Ecto neural progenitor cell (in vitro differentiated cells): ENCODE measurements at places on chromosomes 6 and 20.

GRCh38 chr6:11262242-11262641 is 29.8 kb upstream of the NEDD9 start:
- DNase-seq, result no peak

GRCh38 chr6:89199579-89199978 is 17.6 kb downstream of the GABRR1 start:
- no peak for DNase-seq

DNA sequence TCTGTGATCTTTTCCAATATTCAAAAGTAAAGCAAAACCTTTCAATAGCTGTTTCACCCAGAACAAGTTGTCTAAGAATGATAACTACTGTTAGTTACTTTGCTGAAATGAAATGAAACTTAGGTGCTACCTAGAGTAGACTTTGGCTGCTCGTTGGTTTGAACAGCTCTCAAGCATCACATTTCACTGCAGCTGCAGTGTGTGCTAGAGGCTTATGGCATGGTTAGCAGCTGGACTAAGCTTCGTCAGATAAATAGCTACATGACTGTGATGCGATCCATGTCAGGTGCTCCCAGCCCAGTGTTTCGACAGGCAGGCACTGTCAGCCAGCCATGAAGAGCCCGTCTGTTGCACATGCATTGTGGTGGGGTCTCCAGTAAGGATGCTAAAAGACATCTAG is 201.1 kb downstream of the TFAP2B start:
- no peak for DNase-seq

DNA sequence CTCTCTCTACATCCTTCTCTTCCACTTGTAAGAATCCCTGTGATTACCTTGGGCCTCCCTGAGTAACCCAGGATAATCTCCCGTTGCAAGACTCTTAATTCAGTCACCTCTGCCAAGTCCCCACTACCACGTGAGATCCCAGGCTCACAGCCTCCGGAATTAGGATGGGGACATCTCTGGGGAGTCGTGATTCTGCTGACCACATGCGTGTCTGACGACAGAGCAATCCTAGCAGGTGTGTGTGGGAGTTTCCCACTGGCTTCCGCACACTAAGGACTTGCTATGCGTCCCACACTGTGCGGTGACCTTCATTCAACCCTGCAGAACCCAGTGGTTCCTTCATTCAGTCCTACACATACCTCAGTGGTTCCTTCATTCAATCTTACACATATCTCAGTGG is 11.9 kb downstream of the CDH4 start:
- DNase-seq, result no peak

DNA sequence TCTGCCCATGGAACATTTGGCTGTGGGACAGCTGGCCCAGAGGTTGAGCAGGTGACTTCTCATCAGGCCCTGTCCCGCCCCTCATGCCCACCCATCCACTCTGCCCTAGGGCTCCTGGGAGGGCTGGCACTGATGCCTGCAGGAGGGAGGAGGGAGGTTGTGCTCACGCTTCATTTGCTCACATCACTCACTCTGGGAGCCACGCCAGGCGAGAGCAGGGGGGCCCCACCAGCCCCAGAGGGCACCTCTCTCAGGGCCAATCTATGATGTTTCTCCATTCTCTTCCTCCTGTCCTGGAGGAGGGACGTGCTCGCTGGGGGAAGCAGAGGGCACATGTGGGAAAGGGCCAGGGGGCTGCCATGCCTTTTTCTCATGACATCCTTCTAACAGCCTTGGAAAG is 10.9 kb upstream of the GLP1R start:
- no peak for DNase-seq

- DNase-seq, result no peak
Observed at GRCh38 chr6:101013612-101014195, 132.6 kb upstream of the ASCC3 start.

DNA sequence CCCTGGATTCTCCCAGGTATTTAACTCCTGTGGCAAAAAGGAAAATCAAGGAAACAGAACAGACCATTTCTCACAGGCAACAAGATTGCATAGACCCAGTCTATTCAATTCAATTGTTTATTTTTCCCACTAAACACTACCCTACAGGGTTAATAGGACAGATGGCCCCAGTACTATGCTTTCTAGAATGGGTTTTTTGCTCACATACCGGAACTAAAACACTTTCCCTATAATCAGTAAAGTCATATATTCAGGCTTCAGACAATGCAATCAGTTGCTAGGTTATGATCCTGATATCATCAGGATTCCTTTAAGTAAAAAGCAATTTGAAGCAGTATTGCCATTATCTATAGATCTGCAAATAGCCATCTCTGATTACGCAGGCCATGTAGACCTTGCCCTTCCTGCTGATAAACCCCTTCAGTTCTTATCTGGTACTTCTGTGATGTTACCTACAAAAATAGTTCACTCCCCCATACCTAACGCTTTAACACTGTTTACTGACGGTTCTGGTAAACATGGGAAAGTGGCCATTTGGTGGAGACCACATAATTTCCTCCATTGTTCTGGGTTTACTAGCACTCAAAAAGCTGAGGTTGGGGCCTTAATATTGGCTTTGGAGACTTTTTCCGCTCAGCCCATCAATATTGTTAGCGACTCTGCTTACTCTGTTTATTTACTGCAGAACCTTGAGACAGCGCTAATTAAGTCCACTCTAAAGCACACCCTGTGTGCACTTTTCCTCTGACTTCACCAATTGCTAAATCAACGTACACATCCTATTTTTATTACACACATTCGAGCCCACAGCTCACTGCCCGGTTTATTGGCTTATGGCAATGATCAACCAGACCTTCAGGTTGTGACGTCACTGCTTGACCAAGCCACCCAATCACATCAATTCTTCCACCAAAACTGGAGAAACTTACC is 666.0 kb downstream of the PHF3 start:
- no peak for DNase-seq

DNA sequence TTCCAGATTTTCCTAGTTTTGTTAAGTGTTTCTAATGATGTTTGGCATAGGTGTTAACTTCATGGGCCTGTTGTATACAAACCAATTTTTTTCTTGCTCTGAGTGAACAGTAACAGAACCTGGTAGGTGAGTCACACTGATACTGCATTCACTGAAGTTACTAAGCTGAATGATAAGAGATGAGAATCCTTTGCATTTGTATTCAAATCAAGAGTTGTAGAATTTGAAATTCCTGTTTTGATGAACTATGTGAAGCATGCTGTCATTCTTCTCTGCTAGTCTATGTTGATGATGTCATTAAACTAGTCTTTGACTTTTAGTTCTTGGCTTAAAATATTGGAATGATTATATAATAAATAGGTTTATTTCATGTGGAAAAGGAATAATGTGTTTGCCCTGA is 37.9 kb downstream of the PTPRA start:
- no peak for DNase-seq
